ENCODE measurements at places on chromosomes 1 and 21.

DNA sequence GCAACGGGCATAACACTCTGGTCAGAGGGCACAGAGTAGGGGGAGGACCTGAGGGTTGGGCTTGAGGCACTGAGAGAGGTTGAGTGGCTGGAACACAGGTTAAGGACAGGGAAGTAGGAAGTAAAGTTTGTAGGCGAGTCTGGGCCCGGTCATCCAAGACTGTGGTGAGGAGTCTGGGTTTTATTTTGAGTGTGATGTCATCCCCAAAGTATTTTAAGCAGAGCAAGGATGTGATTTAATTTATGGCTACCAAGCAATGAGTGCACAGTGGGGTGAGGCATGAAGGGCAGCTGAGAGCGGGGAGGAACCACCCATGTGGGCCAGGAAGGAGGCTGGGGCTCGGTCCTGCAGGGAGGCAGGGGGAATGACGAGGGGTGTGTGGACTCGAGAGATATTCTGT is 11.2 kb upstream of the VWA5B1 start:
- no peak for DNase-seq

DNA sequence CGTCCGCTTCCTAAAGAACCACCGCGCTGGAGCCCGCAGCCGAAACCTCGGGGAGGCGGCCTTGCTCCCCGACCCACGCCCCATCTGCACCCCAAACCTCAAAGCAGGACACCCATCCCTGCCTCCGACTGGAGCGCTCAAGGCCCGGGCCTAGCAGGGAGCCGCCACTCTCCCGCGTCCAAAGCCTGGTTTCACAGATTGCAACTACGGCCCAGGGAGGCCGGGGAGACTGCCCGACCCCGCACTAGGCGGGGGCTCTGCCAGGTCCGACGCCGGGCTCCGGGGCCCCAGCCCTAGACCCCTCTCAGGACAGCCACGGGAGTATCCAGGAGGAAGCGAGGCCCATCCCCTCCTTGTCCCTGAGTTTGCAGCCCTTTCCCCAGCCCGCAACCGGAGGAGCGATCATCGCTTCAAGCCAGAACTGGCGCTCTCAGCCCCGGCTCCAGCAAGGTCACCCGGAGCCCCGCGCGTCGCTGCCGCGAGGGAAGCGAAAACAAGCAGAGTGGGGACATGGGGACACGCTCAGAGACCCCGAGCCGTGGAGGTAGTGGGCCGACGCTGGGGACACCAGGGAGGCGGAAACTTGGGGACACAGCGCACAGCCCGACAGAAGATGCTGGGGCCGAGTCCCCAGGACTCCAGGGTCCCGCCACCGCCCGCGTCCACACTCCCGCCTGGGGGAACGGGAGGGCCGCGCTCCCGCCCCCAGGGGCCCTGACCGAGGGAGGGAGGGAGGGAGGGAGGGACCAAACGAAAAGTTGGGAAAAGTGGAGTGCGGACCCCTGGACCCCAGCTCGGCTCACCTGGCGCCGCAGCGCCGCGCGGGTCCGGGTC is 433 bp downstream of the TMEM200B start:
- no peak for DNase-seq

DNA sequence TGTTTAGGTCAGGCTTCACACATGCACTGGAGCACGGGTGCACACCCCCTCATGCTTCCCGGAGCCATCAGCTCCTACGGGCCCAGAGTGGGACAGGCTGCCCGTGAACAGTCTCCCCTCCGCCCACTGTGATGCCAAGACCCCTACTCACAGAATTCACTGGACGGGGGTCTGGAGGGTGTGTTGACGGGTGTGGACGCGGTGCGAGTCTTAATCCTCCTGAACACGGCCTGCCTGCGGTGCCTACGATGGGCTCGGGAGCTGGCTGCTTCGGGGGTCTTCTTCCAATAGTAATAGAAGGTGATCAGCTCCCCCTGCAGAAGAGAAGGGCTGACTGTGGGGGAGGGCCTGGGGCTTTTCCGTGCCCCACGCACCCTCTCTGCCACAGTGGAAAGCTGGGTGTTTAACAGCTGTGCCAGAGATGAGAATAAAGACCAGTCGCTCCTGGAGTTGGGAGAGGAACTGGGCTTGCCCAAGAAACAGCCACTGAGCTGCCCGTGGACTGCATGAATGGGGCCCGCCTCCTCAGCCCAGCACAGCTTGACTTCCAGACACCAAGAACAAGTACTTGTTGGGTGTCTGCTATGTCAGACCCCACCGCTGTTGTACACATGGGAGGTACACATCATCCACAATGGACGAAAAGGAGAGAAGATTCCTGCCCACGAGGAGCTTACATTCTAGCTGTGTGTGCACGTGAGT is 47.9 kb downstream of the SLC45A1 start:
- DNase-seq = no peak

DNA sequence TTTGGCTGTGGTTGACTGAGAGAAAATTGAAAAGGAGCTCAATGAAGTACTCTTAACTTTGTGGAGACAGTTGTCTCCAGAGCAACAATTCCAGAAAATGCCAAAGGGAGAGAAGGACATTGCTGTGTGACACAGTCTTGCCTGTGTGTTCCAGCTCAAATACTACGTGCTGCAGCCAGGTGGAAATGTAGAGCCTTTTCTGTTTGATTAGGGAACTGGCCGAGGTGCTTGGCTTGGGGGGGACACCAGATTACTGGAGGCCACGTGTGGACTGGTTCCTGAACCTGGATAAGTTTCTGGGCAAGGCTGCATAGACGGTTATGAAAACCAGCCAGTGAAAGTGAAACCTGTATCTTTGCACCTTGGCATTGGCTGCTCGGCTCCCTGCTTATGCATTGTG is 217.9 kb downstream of the CTH start:
- DNase-seq = no peak

GRCh38 chr21:29368906-29369305 is 70.2 kb downstream of the BACH1 start:
- no peak for DNase-seq

DNA sequence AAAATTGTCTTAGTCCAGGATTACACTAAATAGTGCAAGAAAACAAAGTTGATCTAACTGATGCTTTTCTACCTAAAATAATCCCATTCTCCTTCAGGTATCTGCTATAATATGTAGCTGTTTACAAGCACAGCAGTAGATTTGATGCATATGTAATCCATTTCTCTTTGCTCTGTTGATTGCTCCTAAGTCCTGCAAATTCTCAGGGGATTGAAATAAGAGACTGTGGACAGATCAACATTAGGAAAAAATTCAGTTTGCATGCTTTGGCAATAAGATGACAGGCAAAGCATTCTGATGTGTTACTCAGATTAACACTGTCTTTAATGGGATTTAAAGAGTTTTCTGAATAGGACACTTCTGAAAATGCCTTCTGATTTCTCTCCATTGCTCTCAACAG is 34.7 kb downstream of the RNF11 start:
- no peak for DNase-seq

GRCh38 chr1:25026304-25026703 is 96.2 kb upstream of the RUNX3 start:
- no peak for DNase-seq

GRCh38 chr1:59242370-59242769 is 54.5 kb upstream of the FGGY start:
- DNase-seq = no peak

- no peak for DNase-seq
Observed at GRCh38 chr1:18724801-18725200, 94.2 kb downstream of the PAX7 start.

GRCh38 chr1:3971981-3972380 is 71.9 kb upstream of the C1orf174 start:
- no peak for DNase-seq

DNA sequence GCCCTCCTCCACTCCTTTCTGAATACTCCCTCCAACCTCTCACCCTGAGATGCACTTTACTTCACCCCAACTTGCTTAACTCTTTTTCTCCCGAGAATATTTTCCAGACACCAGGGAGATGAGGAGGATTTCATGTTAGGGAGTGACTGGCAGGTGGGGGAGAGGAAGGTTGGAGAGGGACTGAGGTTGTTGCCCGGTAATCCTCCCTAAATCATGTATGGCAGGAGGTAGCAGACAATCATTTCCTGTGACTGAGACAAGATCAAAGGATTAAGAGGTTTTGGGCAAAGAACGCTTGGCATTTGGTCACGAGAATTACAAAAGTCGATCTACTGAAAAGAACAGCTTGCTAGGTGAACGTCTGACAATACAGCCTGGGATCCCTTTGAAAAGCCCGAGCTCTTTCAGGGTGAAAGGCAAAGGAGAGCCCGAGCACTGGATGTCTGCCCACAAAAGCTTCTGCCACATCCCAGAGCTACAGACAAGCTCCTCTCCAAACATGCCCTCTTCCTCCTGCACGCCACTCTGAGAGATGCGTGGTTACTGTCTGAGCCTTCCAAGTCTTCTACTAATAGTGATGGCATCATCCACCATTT is 154.1 kb downstream of the DAB1 start:
- DNase-seq = no peak
